ENCODE measurements at places on chromosomes 6 and 20. TPM values are rescaled to one million over a fixed set of nuclear protein-coding genes. Genes with fewer than 3 reads are reported as not detected.

Gene TTK
- total RNA-seq, result 42.4 TPM

Gene DOK5
- total RNA-seq, result 5.3 TPM

Gene ARMH2
- not detected for total RNA-seq

Gene PTGIS
- total RNA-seq, result 19.0 TPM

Gene HRH3
- total RNA-seq, result not detected

Gene NCOA7
- 15.8 TPM for total RNA-seq

Gene RIPK1
- 13.2 TPM for total RNA-seq
